Keratinocyte (primary cell): ENCODE measurements at places on chromosomes 16 and 17. TPM values are rescaled to one million over a fixed set of nuclear protein-coding genes. Genes with fewer than 3 reads are reported as not detected.

The MYH13 gene
- polyA plus RNA-seq = not detected in 3 replicates

The SUPT6H gene
- 27.3 to 33.1 TPM (median 32.1 TPM) in 3 replicates for polyA plus RNA-seq

The UTP18 gene
- polyA plus RNA-seq = 21.1 to 42.7 TPM (median 27.5 TPM) in 3 replicates

The CRISPLD2 gene
- 1.2 to 2.0 TPM (median 1.3 TPM) in 3 replicates for polyA plus RNA-seq

The UTS2R gene
- polyA plus RNA-seq = not detected in 3 replicates

The PRSS8 gene
- polyA plus RNA-seq = 31.2 to 65.3 TPM (median 46.4 TPM) in 3 replicates

The CSH1 gene
- not detected in 3 replicates for polyA plus RNA-seq

The GPR139 gene
- not detected in 3 replicates for polyA plus RNA-seq

DNA sequence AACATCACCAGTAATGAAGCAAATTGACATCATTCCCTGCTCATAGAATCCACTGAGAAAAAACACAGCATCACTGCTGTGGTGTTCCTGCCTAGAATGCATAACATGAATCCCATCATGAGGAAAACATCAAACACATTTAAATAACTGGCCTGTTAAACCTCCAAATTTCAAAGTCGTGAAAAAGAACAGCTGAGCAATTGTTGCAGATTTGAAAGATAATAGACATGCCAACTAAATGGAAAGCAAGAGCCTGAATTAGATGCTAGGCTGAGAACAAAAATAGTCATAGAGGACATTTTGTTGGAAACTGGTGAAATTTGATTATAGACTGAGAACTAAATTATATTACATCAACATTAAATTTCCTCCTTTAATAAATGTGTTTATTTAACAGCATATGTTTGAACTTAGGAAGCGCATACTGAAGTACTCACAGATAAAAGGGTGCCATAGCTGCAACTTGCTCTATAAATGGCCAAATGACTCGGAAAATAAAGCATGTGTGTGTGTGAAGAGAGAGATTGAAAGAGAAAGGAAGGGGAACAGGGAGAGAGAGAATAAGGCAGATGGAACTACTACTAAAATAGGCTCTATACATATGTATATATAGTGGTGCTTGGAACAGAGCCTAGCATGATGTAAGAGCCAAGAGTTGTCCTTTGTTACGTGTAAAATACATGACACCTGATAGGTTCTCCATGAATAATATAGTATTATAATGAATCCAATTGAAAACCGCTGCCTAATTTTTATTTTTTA, 305.0 kb upstream of the MON1B start:
- H3K4me1 ChIP-seq = no peaks in the 10 kb centered on the region
- no peak for DNase-seq
- H3K27ac ChIP-seq = no peak overlapping the region
- H3K27me3 ChIP-seq = no peaks in the 10 kb centered on the region

DNA sequence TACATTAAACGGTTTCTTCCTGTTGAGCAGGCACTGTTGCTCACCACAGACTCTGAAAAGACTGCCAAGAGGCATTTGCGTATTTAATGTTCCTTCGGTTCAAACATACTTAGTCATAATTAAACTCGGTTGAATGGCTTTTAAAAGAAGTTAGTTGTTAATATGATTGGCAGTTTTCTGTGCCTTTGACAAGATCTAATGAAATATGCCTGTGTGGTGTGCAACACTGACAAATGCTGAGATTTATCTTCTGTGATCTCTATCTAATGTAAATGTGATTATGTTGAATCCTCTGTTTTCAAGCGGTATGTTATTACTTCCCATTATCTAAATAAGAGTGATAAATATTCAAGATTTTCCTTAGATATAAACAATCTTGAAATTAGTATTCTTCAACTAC, 1046.6 kb downstream of the CDH8 start:
- DNase-seq = no peak
- H3K36me3 ChIP-seq = no peaks in the 10 kb centered on the region
- no peak overlapping the region for H3K4me3 ChIP-seq
- no peak overlapping the region for H3K27ac ChIP-seq
- H3K4me1 ChIP-seq = no peaks in the 10 kb centered on the region

DNA sequence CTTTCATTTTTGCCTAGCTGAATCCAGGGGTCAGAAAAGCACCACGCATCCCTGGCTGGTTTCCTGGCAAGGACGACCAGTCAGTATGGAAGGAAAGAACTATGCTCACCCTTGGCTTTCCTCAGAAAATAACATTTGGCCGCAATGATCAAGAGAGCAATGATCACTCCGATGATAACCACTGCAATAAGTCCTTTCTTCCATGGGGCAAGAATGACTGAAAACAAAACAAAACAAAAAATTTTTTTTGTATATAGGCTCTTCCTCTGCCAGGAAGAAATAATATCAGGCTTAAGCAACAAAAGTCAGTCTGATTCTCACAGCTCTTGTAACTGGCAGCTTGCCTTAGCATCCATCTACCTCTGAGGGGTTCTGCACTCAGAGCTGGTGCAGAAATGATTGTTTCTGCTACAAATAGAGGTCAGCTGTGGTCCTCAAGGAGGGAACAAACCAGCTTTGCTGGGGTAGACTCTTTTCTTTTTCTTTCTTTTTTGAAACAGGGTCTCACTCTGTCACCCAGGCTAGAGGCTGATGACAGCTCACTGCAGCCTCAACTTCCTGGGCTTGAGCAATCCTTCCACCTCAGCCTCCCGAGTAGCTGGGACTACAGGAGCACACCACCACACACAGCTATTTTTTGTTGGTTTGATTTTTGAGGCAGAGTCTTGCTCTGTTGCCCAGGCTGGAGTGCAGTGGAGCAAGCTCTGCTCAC, 35.7 kb downstream of the PECAM1 start:
- no peaks in the 10 kb centered on the region for H3K4me1 ChIP-seq
- no peak for DNase-seq
- no peak overlapping the region for H3K27ac ChIP-seq
- no peak overlapping the region for H3K4me3 ChIP-seq
- H3K27me3 ChIP-seq = peaks cover 12% of the 10 kb centered on the region

DNA sequence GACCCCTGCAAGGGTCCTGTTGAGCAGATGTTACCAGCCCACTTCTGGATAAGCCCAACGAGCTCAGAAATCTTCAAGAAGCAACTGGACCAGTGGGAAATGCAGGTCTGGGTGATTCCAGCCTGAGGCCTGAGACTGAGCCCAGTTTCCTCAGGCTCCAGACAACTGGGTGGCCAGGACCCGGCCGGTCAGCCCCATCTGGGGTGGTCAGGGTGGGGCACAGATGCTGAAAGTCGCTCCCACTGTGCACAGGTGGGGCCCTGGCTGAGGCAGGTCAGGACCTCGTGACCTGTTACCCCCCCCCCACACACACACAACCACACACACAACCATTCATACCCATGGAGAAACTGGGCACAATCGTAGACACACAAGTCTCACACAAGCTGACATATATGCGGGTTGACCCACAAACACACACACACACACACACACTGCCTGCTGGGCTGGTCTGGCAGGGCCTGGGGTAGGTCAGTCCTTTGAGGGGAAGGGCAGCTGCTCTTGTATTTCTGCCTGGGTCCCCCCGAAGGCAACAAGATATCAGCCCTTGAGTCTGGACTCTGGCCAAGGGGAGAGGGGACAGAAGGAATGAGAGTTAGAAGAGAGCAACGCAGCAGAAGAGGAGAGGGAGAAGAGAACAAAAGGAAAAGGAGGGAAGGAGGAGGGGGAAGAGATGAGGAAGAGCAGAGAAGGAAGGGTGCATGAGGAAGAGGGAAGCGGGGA, 99.0 kb upstream of the CDH5 start:
- H3K27me3 ChIP-seq = no peaks in the 10 kb centered on the region
- no peak overlapping the region for H3K4me3 ChIP-seq
- peaks cover 16% of the 10 kb centered on the region for H3K4me1 ChIP-seq
- H3K27ac ChIP-seq = no peak overlapping the region

- DNase-seq = no peak
- H3K36me3 ChIP-seq = no peaks in the 10 kb centered on the region
- peak overlapping the region; percentile 31 for H3K4me3 ChIP-seq
Observed at GRCh38 chr16:88561485-88562359, 8.5 kb upstream of the ZC3H18 start.

DNA sequence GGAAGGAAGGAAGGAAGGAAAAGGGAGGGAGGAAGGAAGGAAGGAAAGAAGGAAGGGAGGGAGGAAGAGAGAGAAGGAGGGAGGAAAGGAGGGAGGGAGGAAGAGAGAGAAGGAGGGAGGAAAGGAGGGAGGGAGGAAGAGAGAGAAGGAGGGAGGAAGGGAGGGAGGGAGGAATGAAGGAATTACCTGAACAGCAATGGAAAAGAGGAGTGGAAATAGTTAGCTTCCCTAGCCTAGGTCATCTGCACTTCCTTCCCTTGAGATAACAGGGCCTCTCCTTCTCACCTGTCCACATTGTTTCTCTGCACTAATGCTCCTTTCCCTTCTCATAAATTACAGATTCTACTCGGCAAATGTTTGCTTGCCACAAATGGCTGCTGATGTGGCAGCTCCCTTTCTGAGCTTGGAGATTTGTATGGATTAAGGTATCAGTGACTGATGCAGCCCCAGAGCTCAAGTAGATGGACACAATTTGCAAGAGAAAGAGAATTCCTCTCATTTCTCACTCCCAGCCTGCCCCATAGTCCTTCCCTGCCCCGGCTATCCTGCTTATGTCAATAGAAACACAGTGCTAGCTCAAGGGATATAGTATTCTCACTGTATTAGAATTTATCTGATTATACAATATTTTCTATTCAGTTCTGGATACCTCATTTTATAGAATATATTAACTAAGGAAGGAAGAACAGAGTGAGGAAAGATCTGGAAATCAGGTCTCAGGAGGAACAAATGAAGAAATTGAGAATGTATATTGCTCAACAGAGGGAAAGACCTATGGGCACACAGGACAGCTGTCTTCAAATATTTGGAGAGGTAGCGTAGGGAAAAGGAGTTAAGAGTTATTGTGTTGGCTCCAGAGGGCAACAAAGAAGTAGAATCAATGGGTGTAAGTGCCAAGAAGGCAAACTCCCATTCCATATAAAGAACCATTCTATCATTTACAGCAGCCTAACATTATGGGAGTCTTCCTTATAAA, 14.6 kb downstream of the HOXB1 start:
- no peaks in the 10 kb centered on the region for H3K36me3 ChIP-seq
- peaks cover 38% of the 10 kb centered on the region for H3K27me3 ChIP-seq
- no peak overlapping the region for H3K4me3 ChIP-seq
- DNase-seq = no peak

DNA sequence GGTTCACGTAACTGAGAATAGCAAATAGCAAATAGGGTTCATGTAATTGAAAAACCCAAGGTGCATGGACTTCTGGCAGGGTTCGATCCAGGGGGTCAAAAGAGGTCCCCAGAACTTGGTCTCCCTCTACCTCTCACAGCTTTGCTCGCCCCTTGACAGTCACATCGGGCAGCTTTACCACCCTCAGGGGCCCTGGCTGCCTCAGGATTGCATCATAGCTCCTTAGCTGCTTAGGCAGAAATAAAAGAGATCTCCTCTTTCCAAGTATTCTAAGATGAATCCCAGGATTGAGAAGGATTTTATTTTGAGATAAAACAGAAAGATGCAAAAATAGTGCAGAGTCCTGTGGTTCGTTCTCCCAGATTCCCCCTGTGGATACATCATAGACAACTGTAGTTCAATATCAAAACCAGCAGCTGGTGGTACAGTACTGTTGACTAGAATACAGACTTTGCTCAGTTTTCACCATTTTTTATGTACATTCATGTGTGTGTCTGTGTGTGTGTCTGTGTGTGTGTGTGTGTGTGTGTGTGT, 12.8 kb downstream of the ADGRG3 start:
- H3K27ac ChIP-seq = no peak overlapping the region
- H3K4me3 ChIP-seq = no peak overlapping the region
- no peaks in the 10 kb centered on the region for H3K36me3 ChIP-seq
- H3K27me3 ChIP-seq = no peaks in the 10 kb centered on the region
- H3K4me1 ChIP-seq = no peaks in the 10 kb centered on the region

DNA sequence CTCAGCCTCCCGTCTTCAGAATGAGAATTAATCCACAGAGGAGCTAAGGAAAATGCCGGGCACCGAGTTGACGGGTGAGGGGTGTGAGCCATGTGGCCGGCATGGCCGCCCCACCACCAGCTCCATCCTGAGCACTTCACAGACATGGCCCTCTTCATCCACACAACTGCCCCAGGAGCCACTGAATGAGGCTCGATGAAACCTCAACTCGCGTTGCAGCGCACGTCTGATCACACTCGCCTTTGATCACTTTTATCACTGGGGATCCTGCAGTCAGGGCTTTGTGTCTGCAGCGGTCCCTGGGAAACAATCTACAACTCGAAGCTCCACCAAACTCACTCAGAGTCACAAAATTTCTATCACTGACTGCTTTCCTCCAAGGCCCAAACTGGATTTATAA, 46.7 kb upstream of the CDR2 start:
- DNase-seq = no peak
- H3K27ac ChIP-seq = no peak overlapping the region
- peaks cover 22% of the 10 kb centered on the region for H3K36me3 ChIP-seq
- no peaks in the 10 kb centered on the region for H3K27me3 ChIP-seq

DNA sequence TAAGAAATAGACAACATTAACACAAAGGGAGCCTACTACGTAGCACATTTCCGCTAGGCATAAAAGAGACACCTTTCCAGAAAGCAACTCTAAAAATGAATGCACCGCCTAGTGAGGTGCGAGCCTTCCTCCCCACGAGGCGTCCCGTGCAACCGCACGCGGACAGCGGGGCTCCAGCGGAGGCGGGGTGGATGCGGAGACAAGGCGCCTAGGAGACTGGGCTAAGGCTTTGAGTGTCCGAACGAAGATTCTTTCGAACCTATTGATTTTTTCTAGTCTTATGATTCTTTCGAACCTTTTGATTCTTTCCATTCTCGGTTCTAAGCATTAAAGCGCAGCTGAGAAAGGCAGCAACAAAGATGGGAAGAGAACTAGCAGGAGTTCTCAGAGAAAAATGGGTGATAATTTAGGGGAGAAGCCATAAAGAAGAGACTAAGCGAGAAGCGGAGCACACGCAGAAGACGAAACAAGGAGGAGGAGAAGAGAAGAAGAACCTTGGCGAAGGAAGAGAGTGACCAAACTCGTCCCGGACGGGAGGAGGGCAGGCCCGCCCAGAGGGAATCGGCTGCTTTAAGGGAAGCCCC, 394 bp upstream of the CPD start:
- H3K36me3 ChIP-seq = no peaks in the 10 kb centered on the region
- DNase-seq = no peak
- peak overlapping the region; percentile 82 for H3K4me3 ChIP-seq
- peak overlapping the region; percentile 43 for H3K27ac ChIP-seq
- peaks cover 25% of the 10 kb centered on the region for H3K4me1 ChIP-seq

- no peak overlapping the region for H3K4me3 ChIP-seq
- no peaks in the 10 kb centered on the region for H3K36me3 ChIP-seq
- H3K4me1 ChIP-seq = no peaks in the 10 kb centered on the region
- H3K27me3 ChIP-seq = no peaks in the 10 kb centered on the region
- no peak overlapping the region for H3K27ac ChIP-seq
Observed at GRCh38 chr16:12240036-12240435, 263.5 kb downstream of the SNX29 start.

DNA sequence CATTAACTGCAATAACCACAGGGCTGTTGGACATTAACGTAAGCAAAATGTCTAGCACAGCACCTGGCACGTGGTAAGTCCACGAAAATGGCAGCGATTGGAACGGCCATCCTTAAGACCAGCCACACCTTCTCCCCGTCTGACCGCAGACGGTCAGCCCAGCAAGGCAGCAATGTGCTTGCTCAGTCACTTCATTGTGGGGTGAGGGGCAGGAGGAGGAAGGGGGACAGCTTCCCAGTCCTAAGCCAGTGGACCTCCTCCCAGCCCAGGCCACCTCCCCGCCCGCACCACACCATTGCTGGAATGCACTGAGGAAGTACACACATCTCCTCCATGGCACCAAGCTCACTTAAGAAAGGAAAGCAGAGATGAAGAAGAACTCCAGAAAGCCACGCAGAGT, 8.6 kb upstream of the MYLK3 start:
- H3K4me1 ChIP-seq = no peaks in the 10 kb centered on the region
- H3K36me3 ChIP-seq = no peaks in the 10 kb centered on the region
- peaks cover 20% of the 10 kb centered on the region for H3K27me3 ChIP-seq
- H3K27ac ChIP-seq = no peak overlapping the region

GRCh38 chr16:82456683-82457082, 170.1 kb upstream of the CDH13 start:
- H3K4me3 ChIP-seq = no peak overlapping the region
- no peak for DNase-seq
- H3K27ac ChIP-seq = no peak overlapping the region
